Activated CD4-positive, CD25-positive, alpha-beta regulatory T cell treated with anti-CD3 and anti-CD28 coated beads, Interleukin-2, amount 50 U/mL, for 72 hours (primary cell): ENCODE measurements at places on chromosomes 7 and 10.

- no peak for DNase-seq
Measured at GRCh38 chr7:55101359-55101758, 82.5 kb downstream of the EGFR start.

DNA sequence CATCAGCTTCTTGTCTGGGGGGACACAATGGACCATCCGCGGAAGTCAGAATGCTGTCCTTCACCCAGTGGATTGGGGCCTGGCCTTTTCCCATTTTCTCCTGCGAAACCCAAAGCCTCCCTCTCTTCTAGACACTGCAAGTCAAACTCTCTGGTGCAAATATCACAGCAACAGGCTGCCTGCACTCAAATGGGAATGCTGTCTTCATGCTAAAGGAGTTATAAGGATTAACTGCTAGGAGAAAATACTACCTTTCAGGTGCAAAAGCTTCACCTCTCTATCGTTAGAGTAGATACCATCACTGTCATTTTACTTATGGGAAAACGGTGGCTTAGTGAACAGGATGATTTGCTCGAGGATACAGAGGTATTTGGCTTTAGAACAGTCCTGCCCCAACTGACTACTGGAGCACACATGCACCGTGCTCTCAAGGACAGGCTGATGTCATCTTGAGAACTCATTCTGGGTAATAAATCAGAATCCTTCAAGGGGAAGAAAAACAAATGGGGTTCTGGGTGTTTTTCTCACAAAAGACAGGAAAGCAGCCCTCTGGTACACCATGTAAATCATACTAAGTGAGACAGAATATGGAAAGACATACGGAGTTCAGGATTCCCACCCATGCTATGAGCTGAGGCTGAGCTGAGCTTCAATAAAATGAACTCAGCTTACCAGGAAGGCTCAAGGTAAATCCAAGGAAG lies 100.9 kb downstream of the SAMD9 start:
- no peak for DNase-seq

DNA sequence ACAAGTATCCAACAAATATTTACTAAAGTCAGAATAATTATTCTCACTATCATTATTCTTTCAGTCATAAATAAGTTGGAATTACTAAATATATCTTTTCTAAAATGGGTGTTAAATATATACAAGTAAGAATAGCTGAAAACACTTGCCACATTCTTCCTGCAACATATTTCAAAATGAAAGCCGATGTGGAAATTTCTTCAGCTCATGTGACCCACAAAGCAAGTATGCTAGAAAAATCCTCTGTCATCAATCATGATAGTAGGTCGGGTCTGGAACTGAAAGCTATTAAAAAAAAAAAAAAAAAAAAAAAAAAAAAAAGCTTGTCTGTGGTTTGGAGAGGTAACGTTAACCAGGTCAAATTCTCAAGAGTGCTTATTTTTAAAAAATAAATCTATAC lies 344.7 kb downstream of the NEBL start:
- DNase-seq = no peak

DNA sequence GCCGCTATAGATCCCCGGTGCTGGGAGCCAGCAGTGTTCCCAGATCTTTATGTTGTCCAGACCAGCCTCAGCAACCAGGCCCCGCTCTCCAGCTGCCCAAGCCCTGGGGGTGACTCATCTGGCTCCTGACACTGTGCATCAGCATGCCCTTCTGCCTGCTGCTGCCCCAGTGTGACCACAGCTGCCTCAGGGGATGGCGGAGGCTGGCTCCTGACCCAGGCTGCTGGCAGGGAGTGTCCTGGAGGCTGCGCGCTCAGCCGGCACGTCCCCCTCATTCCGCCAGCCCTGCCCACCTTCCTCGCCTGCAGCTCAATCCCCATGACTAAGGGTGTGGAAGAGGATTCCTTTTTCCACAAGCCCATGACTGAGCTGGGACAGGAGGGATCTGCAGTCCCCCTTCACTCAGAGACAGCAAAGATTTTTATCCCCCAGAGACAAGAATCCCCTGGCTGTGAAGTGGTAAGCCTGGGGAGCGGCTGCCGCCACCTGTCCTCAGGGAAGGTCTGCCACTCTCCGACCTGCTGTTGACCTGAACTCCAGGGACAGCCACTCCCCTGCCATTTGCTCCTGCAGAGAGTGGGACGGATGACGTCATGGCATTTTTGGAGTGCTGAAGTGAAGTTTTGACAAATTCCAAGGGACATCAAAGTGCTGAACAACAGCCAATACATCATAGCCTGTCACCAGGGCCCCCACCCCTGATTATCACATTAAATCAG lies 182.8 kb upstream of the BMPER start:
- DNase-seq = no peak

- no peak for DNase-seq
Measured at GRCh38 chr7:142153400-142153799, 41.9 kb downstream of the MGAM2 start.

GRCh38 chr7:132270517-132270916 lies 305.8 kb downstream of the PLXNA4 start:
- no peak for DNase-seq

DNA sequence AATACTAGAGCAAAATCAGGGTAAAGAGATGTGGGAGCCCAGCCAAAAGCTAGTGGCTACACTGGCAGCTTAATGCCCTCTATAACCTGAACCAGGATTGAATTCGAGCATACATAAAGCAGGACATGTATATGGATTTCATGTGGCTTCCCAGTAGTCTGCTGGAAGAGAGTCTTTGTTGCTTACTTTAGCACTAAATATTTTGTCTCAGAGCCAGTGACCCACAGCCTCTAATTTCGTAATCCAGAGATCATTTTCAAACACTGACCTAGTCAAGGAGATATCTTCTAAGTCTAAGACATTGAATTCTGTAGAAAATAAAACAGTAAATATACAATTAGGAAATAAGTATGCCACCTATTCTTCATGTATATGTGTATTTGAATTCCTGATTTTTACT lies 64.2 kb upstream of the GNAI1 start:
- no peak for DNase-seq

DNA sequence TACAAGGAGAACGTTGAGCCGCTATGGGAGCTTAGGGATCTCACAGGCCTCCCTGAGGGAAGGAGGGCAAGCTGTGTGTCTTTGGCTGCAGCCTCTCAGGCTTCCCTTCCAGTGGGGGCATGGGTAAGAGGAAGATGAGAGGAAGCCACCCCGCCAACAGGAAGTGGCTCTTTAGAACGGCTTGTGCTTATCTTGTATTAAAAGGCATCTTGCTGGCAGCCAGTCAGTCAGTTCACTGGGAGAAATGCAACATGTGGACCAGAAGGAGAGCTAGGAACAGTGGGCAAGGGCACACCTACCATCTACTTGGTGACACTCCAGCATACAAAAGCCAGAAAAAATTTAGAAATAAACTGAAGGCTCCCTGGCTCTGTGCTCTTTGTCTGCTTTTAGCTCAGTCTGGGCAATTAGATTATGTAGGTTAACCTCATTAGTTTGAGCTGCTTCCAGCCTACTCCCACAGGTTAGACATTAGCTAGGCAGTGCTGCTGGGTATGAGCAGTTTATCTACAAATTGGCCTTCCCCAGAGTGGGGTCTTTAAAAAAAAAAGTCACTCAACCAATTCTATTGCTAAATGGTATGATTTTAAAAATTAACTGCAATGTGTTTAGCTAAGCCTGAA lies 595.9 kb downstream of the KCNMA1 start:
- DNase-seq = no peak

DNA sequence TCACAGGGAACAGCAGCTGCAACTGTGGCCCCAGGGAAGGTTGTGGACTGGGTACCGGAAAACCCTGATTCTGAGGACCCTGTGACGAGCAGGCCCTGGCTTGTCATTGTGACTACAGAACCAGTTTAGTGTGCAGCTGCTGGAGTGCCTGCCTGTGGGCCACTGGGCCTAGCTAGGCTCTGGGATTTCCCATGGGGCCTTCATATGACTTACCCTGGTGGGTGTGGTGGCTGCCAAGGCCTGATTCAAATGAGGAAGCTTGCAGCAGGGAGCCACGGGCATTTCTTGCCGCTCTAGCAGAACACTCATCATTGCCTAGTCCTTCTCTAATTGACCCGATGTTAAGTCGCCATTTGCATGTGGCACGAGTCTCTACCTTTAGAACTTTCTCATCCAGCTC lies 14.7 kb upstream of the CAMK2G start:
- DNase-seq = no peak

GRCh38 chr7:101970801-101971200 lies 153.4 kb downstream of the CUX1 start:
- DNase-seq = no peak

DNA sequence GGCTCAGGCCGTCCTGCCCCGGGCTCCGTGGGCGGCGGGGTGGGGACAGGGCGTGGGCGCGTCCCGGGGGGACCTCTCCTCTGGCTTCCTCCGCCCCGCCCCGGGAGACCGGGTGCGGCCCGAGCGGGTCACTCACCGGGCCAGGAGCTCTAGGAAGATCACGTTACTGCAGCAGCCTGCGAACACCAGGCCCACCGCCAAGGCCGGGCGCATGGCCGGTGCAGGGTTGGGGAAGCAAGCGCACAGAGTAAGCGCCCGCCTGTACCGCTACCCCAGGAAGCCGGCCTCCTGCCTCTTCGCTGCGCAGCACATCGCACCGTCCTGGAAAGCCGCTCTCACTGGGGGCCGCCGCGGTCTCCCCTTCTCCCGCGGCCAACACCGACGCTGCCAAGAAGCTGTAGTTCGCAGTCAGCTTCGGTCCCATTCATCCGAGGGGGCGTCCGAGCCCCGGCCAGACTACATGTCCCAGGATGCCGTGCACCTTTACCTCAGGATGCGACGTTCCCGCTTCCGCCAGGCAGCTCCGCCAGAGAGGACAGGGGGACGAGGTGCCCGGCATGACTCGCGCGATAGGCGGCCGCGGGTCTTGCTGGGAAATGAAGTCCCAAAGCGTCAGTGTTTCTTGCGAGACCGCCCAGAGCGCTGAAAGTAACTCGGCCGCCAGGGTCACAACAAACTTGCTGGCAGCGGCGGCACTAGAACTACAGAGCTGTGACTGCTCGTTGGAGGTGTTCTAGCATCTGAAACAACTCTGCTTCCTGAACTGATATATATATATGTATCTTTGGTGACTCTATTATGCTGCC lies at the start of gene SLC35B4:
TSS of gene SLC35B4 (minus strand) at position 392 of the 806 bp plus-strand sequence. CDS start at position 213, 179 bp downstream.
- DNase-seq = peak; percentile 91

- no peak for DNase-seq
Measured at GRCh38 chr7:117323305-117323850, 520 bp upstream of the WNT2 start.
